Activated CD4-positive, alpha-beta memory T cell treated with anti-CD3 and anti-CD28 coated beads, Interleukin-2, amount 10 ng/mL, durations not matched to agents 7 days and 5 days (primary cell): ENCODE measurements at places on chromosomes 6 and 20. TPM values are rescaled to one million over a fixed set of nuclear protein-coding genes. Genes with fewer than 3 reads are reported as not detected.
A peak's percentile ranks its signal among the peaks of the same experiment; 100 is the strongest.

The APCDD1L gene
- total RNA-seq = not detected

DNA sequence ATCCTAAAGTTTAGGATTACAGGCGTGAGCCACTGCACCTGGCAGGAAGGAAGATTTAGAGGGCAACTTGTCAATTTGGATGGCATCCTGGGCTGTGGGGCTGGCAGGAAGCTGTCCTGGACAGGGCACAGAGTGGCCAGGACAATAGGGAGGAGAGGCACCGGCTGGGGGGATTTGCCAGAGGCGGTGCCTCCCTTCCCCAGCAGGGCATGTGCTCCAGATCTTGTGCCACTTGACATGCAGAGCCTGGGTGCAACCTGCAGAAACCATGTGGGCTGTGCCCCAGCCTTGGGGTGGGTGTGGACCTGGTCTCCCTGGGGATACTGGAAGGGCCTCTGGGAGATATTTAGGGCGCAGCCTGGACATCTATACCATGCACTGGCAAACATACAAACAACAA, 58.6 kb upstream of the EEF1A1 start:
- DNase-seq = no peak

- DNase-seq = peak; percentile 87
Observed at GRCh38 chr6:27126815-27127537, 120.5 kb upstream of the PRSS16 start.

DNA sequence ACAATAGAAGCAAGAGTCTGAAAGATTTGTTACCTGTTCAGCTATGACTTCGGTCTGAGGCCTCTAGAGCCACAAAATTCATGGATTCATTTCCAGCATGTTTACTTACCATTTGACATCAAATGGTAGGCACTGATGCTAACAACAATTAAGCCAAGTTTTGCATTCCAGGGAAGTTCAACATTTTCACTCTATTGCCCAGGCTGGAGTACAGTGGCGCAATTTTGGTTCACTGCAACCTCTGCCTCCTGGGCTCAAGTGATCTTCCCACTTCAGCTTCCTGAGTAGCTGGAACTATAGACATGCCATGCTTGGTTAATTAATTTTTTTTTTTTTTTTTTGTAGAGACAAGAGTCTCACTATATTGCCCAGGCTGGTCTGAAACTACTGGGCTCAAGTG, 114.1 kb upstream of the SGK1 start:
- DNase-seq = no peak

The DDX27 gene
- total RNA-seq = 34.2 TPM

The HLA-DOA gene
- total RNA-seq = 3.4 TPM

- no peak for DNase-seq
Observed at GRCh38 chr6:169864148-169865020, 113.0 kb downstream of the ERMARD start.

The MACROD2 gene
- total RNA-seq = not detected

DNA sequence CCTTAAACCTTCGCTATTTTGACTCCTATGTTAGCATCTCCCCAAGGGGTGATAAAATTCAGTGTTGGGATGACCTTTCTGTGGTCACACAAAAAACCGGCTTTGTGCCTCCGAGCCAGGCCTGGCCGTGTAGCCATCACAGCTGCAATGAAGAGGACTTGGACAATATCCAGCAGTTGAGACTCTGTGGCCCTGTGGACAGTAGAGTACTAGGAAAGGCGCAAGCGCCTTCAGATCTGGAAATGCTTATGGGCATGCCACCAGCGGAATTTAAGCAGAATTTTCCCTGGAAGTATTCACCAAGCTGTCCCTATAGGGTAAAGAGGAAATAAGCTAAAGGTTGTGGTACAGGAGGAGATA, 63.3 kb upstream of the SLC2A12 start:
- no peak for DNase-seq

DNA sequence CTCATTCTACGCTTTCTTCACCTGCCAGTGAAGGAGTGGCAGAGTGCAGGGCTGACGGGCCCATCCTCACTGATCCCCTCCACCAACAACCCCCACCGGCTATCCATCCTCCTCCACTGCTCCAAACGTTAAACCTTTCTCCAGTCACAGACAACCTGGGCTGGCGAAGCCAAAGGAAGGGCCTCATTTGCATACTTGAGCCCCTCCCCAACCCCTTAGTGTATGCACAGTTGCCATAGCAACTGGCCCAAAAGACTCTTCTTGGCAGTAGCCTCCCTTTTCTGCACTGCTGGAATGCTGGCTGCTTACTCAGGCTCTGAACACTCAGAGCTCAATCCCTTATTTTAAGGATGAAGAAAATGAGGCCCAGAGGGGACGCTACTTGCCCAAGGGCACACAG, 130.3 kb downstream of the GRM4 start:
- DNase-seq = no peak

- DNase-seq = no peak
Observed at GRCh38 chr20:15927893-15928650, 645.2 kb downstream of the KIF16B start.

GRCh38 chr20:14488756-14489479, 151.5 kb upstream of the FLRT3 start:
- DNase-seq = no peak

- DNase-seq = no peak
Observed at GRCh38 chr6:46961711-46962110, 40.0 kb upstream of the ADGRF5 start.

GRCh38 chr6:35258858-35259193, 709 bp upstream of the ZNF76 start:
- DNase-seq = no peak

GRCh38 chr20:63319164-63320040, 26.4 kb downstream of the COL20A1 start:
- no peak for DNase-seq

GRCh38 chr6:21278375-21278745, 315.2 kb upstream of the SOX4 start:
- no peak for DNase-seq

GRCh38 chr6:31513456-31514165, 15.2 kb upstream of the MCCD1 start:
- DNase-seq = no peak

GRCh38 chr6:78909391-78909790, 42.0 kb downstream of the IRAK1BP1 start:
- no peak for DNase-seq

The PXDC1 gene
- total RNA-seq = 1.4 TPM

GRCh38 chr20:20621195-20621594, 91.2 kb downstream of the RALGAPA2 start:
- DNase-seq = no peak

GRCh38 chr6:27472182-27472616, 706 bp downstream of the ZNF184 start:
- peak; percentile 79 for DNase-seq

The TOMM6 gene
- 130 TPM for total RNA-seq

DNA sequence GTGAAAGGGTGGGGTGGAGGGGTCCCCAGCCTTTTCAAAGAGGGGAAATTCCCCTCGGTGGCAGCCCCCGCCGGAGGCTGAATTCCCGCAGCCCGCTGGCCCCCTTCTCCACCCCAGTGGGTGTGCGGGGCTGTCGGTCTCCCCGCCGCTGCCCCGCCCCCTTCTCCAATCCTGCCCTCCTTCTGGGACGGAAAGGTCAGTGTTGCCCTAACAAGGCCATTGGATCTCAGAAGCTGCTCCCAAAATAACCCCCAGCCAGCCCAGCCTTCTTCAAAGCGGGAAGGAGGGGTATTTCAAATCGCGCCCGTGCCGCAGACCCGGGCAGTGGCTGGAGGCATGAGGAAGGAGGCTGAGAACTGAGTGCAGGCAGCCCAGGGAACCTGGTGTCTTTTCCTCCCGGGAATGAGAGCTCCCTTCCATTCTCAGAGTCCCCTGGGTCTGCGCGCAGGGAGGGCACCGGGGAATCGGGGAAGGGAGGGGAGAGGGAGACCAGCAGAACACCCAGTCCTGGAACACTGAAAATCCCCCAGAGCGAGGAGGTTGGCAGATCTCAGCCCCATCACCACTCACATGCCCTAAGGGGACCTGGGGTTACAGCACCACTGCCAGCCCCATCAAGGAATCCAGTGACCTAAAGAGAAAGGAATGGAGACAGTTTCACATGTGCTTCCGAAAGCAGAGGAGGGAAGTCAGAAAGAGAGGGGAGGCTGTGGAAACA, at the start of gene JPH2:
Gene JPH2 (minus strand): TSS at position 135 of the 718 bp plus-strand sequence. CDS start 483 bp downstream, outside the sequence.
- no peak for DNase-seq

GRCh38 chr20:24651171-24651975, 181.9 kb downstream of the SYNDIG1 start:
- no peak for DNase-seq

The SIM1 gene
- 0.08 TPM for total RNA-seq

DNA sequence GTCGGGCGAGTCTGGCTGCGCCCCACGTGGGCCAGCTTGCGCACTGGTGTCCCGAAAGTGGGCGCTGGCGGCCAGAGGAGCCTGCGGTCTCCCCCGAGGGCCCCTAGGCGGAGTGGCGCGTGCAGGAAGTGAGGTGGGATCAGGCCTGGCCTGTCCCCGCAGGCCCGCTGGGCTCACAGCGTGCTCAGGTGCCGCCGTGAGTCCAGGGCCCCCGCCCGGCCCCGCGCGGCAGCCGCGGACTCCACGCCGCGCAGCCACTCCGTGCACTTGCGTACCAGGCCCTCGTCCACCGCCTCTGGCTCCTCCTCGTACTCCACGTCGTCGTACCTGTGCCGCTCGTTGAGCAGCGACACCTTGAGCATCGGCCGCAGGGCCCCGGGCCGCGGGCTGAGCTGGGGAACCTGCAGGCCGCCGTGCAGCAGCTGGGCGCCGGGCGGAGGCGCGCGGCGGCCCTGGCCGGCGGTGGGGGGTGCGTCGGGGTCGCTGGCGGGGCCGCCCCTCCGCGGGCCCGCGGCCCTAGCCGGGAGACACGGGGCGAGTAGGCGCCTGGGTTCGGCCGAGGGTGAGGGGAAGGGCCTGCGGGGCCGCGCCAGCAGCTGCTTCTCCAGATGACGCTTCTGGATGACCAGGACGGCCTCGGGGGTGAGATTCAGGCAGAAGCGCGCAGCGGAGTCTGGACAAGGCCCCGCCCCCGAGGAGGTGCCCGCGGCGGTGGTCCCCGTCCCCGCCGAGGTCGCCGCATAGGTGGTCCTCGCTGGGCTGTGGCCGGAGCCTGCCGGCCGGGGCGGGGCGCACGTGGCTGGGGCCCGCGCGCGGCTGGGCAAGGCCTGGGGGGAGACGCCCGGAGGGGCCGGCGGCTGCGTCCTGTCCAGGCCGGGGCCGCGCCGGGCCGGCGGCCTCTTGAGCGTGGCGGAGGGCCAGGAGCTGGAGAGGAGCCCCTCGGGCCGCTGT, 835 bp downstream of the PRR18 start:
- no peak for DNase-seq

GRCh38 chr6:155544677-155545076, 89.0 kb upstream of the NOX3 start:
- no peak for DNase-seq

The PDRG1 gene
- total RNA-seq = 10.8 TPM

- DNase-seq = no peak
Observed at GRCh38 chr6:79708095-79708791, 77.1 kb downstream of the SH3BGRL2 start.

GRCh38 chr6:18219591-18219990, 44.7 kb downstream of the DEK start:
- DNase-seq = no peak

DNA sequence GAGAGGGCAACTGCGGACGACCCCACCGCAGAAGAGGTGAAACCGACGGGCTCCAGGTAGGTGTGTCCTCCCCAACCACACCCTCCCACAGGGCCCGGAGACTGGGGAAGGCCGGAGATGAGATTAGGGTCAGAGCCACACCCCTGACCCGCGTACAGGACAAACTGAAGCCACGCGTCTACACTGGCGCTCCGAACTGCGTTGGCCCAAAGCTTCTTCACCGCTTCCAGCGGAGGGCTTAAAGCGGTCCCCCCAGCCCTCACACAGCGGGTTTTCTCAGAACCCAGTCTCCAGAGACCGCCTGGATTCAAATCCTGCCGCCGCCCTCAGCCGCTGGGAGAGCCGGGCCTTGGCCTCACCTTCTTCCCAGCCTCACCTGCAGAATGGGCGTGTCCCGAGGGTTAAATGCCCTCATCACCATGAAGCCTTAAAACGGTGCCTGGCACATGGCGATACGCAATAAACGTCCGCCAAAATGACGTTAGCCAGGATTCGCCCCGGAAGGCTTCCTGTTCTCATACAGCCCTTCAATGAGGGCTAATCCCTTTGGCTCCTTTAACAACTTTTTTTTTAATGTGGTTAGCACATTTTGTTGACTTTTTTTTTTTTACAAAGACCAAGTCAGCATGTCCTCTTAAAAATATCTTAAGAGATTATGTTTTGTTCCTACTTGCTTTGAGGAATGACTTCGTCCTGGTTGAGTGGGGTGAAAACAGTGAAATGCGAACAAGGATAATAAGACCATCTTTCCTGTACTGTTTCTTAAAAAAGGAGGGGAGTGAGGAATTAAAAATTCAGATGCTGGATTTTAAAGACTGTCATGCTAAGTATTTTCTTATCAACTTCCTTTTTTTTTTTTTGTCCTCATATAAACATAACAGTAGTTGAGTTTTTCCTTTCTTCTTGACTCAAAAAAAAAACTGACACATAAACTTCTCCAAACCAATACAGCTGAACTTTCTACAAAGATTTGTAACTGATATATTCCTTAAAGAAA, 15.1 kb upstream of the ZNF217 start:
- peak; percentile 47 for DNase-seq

The CLPSL2 gene
- total RNA-seq = not detected

The FAM83B gene
- not detected for total RNA-seq

The MUC22 gene
- not detected for total RNA-seq

The FHL5 gene
- not detected for total RNA-seq

The RBBP8NL gene
- not detected for total RNA-seq

DNA sequence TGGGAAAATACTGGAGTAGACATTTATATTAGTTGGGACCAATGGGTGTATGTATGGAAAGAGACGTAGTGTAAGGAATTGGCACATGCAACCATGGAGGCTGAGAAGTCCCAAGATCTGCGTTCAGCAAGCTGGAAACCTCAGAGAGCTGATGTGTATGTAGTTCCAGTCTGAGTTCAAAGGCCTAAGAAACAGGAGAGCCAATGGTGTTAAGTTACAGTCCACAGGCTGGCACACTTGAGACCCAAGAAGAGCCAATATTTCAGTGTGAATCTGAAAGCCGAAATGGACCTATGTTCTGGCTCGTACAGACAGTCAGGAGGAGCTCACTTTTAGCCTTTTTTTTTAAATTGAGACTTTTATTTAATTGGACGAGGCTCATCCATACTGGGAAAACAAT, 244.2 kb downstream of the CDKAL1 start:
- no peak for DNase-seq

- no peak for DNase-seq
Observed at GRCh38 chr6:100952006-100952405, 70.9 kb upstream of the ASCC3 start.

- DNase-seq = peak; percentile 78
Observed at GRCh38 chr20:38730989-38731737, 6.9 kb downstream of the SLC32A1 start.
